ENCODE measurements at places on chromosomes 16 and 17.

- DNase-seq = no peak
These were observed 85.3 kb upstream of the C16orf82 start for GRCh38 chr16:26981266-26981938.

- no peak for DNase-seq
These were observed 211.0 kb upstream of the TOX3 start for GRCh38 chr16:52757746-52758472.

DNA sequence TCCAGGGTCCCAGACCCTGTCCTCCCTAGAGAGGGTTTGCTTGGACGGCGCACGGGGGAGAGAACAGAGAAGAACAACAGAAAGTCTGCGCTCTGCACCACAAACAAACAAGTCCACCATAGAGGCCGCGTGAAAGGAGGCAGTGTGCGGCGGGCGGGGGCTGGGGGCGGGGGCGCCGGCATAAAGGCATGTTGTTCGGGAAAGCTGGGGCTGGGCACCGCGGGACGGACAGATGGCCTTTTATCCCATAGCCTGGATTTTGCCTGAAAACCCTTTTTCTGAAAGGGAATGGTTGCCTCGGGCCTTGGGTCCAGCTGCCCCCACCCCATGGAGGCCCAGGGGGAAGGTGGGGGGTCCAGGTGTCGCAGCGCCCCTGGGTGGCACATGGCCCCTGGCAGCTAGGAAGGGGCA is 26.0 kb downstream of the FA2H start:
- no peak for DNase-seq

GRCh38 chr17:71398800-71399219 is 722.0 kb upstream of the SOX9 start:
- DNase-seq = no peak

DNA sequence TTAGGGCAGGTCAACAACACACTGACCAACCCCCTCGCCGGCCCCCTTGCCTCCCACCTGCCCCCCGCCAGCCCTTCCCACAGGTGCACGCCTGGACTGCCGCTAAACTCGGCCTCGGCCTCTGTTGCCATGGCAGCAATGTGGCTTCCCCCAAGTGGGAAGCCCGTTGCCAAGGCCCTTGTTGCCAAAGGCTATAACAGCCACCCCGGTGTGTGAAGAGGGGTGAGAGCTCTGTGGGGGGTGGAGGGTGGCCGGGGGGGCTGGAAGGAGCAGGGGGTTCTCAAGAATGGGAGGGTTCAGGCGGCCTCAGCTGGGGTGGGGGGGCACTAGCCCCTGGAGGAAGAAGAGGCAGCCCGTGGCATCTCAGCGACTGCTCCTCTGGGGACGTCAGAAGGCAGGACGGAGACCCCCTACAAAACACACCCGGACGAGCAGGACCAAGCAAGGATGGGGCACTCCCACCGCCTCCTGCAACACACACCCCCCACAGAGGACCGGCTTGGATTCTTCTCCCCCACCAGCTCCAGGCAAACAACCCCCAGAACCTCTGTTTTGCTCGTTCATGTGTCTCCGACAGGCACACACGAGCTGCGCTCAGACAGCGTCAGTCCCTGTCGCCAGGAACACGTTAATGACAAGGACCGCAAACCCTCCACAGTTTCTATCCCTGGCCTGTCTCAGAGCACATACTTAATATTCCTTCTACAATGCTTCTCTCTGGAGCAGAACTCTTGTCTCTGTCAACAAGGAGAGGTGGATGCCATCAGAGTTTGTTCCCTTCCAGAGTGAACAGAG is 55.7 kb downstream of the ABR start:
- DNase-seq = no peak

- DNase-seq = no peak
These were observed 209.9 kb downstream of the ZFHX3 start for GRCh38 chr16:72837846-72838585.

All from T-helper 1 cell (primary cell).